ENCODE measurements at places on chromosomes 16 and 17. TPM values are rescaled to one million over a fixed set of nuclear protein-coding genes. Genes with fewer than 3 reads are reported as not detected.

Gene CARD14
- not detected for total RNA-seq

Gene NEUROD2
- not detected for total RNA-seq

Gene OR3A3
- not detected for total RNA-seq

Gene TIMP2
- 201 TPM for total RNA-seq

Gene HIC1
- total RNA-seq: 97.0 TPM

Gene STX1B
- total RNA-seq: 0.91 TPM

Data from epithelial cell of alveolus of lung (primary cell).